ENCODE measurements at places on chromosomes 3 and 15. TPM values are rescaled to one million over a fixed set of nuclear protein-coding genes. Genes with fewer than 3 reads are reported as not detected.

TLR9 gene
- not detected for total RNA-seq

DIS3L gene
- total RNA-seq, result 51.4 TPM

FAIM gene
- total RNA-seq, result 18.3 TPM

MOBP gene
- not detected for total RNA-seq

RTF1 gene
- 29.1 TPM for total RNA-seq

NMNAT3 gene
- 9.3 TPM for total RNA-seq

C2CD4A gene
- not detected for total RNA-seq

IL17RB gene
- not detected for total RNA-seq

Data from subcutaneous adipose tissue (tissue), 4 donors.